ENCODE measurements at places on chromosomes 2 and 18.

DNA sequence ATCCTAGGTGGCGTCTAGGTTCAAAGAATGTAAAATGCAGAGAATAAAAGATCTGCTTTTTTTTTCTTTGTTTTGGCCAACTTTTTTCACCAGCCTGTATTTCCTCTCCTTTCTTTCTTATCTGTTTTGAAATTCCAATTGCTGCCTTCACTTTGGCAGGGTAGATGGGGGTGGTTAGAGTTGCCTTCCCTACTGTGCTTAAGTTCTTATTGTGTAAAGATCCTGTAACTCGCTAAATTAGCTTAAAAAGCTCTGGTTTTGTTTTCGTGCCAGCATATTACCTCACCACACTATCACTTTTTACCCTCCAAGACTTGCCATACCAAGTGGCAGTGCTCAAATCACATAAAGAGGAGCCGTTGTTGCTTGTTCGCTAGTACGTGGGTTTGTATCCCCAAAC is 921.7 kb downstream of the DPP10 start:
- peak; percentile 2 for DNase-seq

DNA sequence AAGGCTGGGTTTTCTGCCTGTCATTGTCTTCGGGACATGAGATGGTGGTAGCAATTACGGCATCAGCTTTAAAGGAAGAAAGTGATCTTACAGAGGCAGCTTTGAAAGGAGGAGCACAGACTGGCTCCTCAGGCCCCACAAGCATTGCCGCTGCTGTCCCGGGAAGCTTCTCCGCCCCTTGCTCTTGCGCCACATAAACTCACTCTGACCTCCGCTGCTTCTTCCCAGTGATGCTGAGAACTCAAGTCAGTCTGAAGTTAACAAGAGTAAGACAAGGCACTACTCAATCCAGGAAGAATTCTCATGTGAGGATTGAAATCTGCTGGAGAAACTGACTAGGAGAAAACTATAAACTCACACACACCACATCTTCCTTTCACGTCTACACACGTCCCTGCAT is 112.4 kb upstream of the RIOK3 start:
- peak; percentile 48 for DNase-seq

GRCh38 chr2:222809582-222809981 is 51.3 kb upstream of the ACSL3 start:
- DNase-seq = no peak

GRCh38 chr18:78796693-78797455 is 182.7 kb upstream of the SALL3 start:
- DNase-seq = no peak

DNA sequence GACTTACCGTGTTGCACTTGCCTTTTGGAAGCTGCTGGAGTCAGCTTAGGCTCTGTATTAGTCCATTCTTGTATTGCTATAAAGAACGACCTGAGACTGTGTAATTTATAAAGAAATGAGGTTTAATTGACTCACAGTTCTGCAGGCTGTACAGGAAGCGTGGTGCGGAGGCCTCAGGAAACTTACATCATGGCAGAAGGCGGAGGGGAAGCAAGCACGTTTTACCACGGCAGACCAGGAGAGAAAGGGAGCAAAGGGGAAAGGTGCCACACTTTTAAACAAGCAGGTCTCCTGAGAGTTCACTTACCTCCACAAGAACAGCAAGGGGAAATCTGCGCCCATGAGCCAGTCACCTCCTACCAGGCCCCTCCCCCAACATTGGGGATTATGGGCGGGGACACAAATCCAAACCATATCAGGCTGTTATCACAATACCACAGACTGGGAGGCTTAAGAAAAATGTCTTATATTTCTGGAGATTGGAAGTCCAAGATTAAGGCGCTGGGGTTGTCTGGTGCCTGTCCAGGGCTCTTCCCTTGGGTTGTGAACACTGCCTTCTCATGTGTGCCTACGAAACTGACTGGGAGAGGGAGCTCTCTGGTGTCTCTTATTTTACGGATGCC is 3.6 kb upstream of the D2HGDH start:
- peak; percentile 13 for DNase-seq

- DNase-seq = no peak
These were observed 8.6 kb downstream of the ANKRD62 start for GRCh38 chr18:12102136-12102842.

DNA sequence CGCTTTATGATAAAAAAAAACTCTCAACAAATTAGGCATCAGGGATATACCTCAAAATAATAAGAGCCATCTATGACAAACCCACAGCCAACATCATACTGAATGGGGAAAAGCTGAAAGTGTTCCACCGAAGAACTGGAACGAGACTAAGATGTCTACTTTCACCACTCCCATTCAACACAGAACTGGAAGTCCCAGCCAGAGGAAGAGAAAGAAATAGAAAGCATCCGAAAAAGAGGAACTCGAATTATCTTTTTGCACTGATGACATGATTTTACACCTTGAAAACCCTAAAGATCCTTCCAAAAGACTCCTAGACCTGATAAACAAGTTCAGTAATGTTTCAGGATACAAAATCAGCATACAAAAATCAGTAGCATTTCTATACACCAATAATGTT is 121.6 kb downstream of the ZRANB3 start:
- DNase-seq = no peak

DNA sequence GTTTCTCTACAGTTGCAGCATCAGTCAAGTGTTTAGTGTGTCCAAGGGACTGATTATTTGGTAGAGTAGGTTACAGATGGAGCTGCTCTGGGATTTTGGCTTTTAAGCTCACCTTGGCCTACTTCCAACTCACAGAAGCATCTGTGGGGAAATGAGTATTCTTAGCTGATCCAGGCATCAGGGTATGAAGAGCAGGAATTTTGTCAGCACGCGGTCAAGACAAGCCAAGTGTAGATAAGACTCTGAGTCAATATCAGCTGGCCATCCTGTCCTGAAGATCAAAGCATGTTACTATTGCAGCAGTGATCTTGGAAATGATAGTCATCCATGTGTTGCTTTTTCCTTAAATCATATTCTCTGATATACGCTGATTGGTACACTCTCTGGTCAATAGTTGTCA is 24.4 kb downstream of the SERPINB4 start:
- peak; percentile 44 for DNase-seq

GRCh38 chr2:225998116-225998515 is 598.6 kb downstream of the NYAP2 start:
- no peak for DNase-seq

DNA sequence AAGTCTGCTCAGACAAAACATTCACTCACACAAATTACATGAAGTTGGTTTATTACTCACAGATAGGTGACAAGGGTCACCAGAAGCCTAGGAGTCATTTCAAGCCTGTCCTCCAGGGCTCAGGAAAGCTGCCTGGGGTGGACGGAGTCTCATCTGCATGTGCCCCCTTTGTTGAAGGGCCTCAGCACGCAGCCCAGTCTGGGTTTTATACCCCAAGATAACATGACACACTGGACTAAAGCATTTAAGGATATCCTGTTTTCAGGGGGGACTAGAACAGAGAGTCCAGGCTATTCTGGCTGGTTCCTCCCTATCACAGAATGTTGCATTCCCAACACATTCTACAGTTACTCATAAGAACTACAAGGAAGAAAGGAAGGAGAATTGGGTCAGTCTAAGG is 164.7 kb downstream of the MREG start:
- DNase-seq = no peak

- no peak for DNase-seq
These were observed 166.5 kb upstream of the NCK2 start for GRCh38 chr2:105578166-105578565.

Data from amniotic epithelial cell (primary cell).